ENCODE measurements at places on chromosomes 3 and 15.

GRCh38 chr3:186060222-186060621 lies 48.7 kb downstream of the ETV5 start:
- H3K36me3 ChIP-seq, result no peaks in the 10 kb centered on the region
- H3K27ac ChIP-seq, result no peak overlapping the region
- H3K4me3 ChIP-seq, result no peak overlapping the region
- DNase-seq, result no peak
- H3K4me1 ChIP-seq, result no peaks in the 10 kb centered on the region

DNA sequence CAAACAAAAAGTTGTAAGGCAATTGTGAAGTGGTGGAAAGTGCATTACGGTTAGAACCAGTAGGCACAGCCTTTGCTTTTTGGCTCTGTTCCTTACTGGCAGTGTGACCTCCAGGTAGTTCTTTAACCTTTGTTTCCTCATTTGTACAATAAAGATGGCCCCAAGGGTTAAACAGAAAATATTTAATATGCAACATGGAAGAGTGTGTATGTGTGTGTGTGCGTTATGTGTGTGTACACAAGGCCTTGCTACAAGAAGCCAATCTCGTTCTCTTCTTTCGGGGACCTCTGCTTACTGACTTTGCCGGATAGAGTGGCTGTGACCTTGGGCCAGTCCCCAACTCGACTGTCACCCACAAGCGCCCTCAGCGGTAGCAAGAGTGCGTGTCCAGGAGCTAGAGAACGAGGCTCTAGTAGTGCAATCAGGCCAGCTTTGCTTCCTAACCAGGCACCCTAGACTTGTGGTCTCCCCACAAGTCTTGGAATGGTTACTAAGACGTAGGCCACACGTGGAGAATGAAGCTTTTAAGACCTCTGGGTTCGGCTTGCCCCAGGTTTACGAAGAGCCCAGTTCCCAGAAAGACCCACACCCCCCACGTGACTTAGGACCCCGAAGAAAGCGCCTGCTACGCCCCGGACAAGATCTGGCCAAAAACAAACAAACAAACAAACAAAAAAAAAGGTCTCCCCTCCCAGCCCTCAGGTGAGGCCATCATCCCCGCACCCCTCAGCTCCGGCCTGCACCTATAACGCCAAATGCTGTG lies 593 bp downstream of the CIAO2A start:
- H3K27me3 ChIP-seq, result no peaks in the 10 kb centered on the region
- peak overlapping the region; percentile 90 for H3K27ac ChIP-seq
- H3K4me1 ChIP-seq, result peaks cover 85% of the 10 kb centered on the region
- peaks cover 2% of the 10 kb centered on the region for H3K36me3 ChIP-seq

DNA sequence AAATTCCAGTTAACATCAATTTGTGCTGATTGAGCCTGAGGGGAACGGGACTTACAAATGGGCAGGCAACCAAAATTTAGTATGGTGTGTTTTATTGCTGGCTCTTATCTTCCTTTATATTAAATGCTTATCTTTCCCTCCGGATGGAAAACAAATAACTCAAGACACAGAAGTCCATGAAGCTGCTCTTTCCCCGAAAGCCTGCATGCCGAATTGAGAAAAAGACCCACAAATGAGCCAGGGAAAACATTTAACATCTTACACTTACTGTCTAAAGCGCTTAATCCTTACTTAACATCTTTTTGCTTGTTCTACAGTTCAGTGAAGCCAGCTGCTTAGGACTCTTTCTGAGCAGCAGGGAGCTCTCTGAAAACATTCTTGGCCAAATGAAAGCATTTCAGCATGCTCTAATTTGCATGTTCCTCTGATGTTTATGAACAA lies 49.5 kb downstream of the HEG1 start:
- H3K27ac ChIP-seq, result no peak overlapping the region
- no peak for DNase-seq
- peaks cover 41% of the 10 kb centered on the region for H3K36me3 ChIP-seq
- no peaks in the 10 kb centered on the region for H3K4me1 ChIP-seq

GRCh38 chr15:82890995-82891390 lies 61.5 kb downstream of the HOMER2 start:
- H3K4me3 ChIP-seq, result no peak overlapping the region
- no peaks in the 10 kb centered on the region for H3K36me3 ChIP-seq
- H3K27ac ChIP-seq, result no peak overlapping the region
- H3K4me1 ChIP-seq, result no peaks in the 10 kb centered on the region

DNA sequence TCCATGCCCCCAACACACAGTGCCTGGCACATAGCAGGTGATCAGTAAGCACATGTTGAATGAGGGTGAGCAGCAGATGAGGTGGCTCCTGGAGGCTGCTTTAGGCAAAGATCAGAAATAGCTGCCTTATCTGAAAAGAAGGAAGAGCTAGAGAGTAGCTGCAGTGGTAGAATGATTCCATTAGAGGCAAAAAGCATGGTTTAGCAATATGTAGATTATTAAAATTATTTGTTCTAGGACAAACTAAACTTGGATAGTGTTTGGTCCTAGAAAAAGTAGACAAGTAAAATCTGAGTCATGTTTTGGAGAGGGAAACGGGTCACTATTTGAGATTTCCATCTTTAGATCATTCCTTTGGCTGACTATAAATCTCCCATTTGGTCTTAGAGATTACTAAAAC lies 32.1 kb downstream of the KIF7 start:
- H3K4me1 ChIP-seq, result no peaks in the 10 kb centered on the region
- no peak for DNase-seq
- no peak overlapping the region for H3K4me3 ChIP-seq
- no peaks in the 10 kb centered on the region for H3K36me3 ChIP-seq
- no peak overlapping the region for H3K27ac ChIP-seq

GRCh38 chr3:147422196-147422595 lies 13.0 kb downstream of the ZIC1 start:
- peaks cover 7% of the 10 kb centered on the region for H3K4me1 ChIP-seq
- no peak overlapping the region for H3K4me3 ChIP-seq
- H3K36me3 ChIP-seq, result no peaks in the 10 kb centered on the region
- no peak for DNase-seq
- H3K27me3 ChIP-seq, result peaks cover 36% of the 10 kb centered on the region
- no peak overlapping the region for H3K27ac ChIP-seq

DNA sequence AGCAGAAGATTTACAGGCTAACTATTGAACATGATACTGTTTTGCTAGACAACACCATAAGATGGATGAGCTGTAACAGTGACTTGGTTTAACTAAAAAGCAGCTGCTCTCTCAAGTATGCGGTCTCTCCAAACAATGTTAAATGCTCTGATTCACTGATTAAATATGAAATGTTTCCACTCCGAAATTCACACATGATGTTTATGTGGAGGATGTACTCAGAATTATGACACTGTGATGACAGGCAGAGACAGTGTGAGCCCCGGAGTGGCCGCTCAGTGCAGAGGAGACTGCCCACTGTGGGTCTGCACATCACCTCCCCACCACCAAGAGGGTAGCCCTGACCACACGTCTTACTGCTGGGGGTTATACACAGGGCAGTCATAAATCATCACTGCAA lies 83.9 kb upstream of the MEX3B start:
- peaks cover 45% of the 10 kb centered on the region for H3K36me3 ChIP-seq
- no peak overlapping the region for H3K4me3 ChIP-seq
- no peaks in the 10 kb centered on the region for H3K4me1 ChIP-seq
- no peak overlapping the region for H3K27ac ChIP-seq
- no peaks in the 10 kb centered on the region for H3K27me3 ChIP-seq

GRCh38 chr15:84570164-84570735 lies 30.6 kb upstream of the ZSCAN2 start:
- no peaks in the 10 kb centered on the region for H3K27me3 ChIP-seq
- peak overlapping the region; percentile 61 for H3K4me3 ChIP-seq
- no peaks in the 10 kb centered on the region for H3K4me1 ChIP-seq
- peak overlapping the region; percentile 34 for H3K27ac ChIP-seq
- no peaks in the 10 kb centered on the region for H3K36me3 ChIP-seq
- DNase-seq, result peak; percentile 66

GRCh38 chr15:61128896-61129295 lies 100.2 kb downstream of the RORA start:
- no peaks in the 10 kb centered on the region for H3K4me1 ChIP-seq
- H3K36me3 ChIP-seq, result no peaks in the 10 kb centered on the region
- H3K27ac ChIP-seq, result no peak overlapping the region
- DNase-seq, result no peak
- no peak overlapping the region for H3K4me3 ChIP-seq

- no peaks in the 10 kb centered on the region for H3K36me3 ChIP-seq
- no peaks in the 10 kb centered on the region for H3K27me3 ChIP-seq
- peak within 1 kb of the TSS; percentile 36 for H3K27ac ChIP-seq
- peak; percentile 82 for DNase-seq
Observed at GRCh38 chr3:179652447-179653095, at the start of gene USP13. TSS of gene USP13 (plus strand) at chr3:179653040. CDS start at chr3:179653226, 186 bp downstream.

DNA sequence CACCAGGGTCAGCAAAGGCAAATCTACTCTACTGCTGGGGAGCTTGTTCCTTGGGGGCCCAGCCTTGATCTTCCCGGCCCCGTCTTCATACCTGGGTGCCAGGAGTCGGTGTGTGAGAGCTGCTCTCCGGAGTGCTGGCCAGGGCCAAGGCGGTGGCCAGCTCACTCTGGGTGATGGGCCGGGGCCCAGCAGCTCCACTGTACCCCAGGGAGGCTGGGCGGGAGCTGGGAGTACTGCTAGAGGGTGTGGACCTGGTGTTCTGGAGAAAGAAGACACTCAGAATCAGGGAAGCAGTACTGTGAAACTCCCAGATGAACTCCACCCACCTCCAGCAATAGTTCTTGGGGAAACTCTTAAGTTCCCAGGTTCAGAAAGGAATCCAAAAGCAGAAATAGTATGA lies 11.9 kb downstream of the UBL7 start:
- no peaks in the 10 kb centered on the region for H3K27me3 ChIP-seq
- H3K4me1 ChIP-seq, result no peaks in the 10 kb centered on the region
- DNase-seq, result no peak
- no peak overlapping the region for H3K4me3 ChIP-seq
- peaks cover 2% of the 10 kb centered on the region for H3K36me3 ChIP-seq

DNA sequence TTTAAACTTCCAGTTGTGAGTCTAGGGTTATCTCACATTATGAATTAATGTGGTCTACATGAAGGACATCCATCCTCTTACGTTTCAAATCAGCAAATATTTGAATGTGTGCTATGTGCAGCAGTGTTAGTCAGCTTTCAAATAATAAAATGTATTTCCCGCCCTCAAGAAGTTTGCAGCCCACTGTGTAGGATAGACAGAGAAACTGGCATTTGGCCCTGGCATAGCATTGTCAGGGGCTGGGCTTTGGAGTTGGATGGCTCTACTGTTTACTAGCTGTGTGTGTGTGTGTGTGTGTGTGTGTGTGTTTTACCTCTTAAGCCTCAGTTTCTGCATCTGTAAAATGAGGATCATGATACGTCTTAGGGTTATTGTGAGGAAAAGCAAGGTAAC lies 400.5 kb upstream of the C2CD4B start:
- DNase-seq, result no peak
- no peaks in the 10 kb centered on the region for H3K4me1 ChIP-seq
- H3K27me3 ChIP-seq, result no peaks in the 10 kb centered on the region
- no peaks in the 10 kb centered on the region for H3K36me3 ChIP-seq
- H3K4me3 ChIP-seq, result no peak overlapping the region
- H3K27ac ChIP-seq, result no peak overlapping the region

DNA sequence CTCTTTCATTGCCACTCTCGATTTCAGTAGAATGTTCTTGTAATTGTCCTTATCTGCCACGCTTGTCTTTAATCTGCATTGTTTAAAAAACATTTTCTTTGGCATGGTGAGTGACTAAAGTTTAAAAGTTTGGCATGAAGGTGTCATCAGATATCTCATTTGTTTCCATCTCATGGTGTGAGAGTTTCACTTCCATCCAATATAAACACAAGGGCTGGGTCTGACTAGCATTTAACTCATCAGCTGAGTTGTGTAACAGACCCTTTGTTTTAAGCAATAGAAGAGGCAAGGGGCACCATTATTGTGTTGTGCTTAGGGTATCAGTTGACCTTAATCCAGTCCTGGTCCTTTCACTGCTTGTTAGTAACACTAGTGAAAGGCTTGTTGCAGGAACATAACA lies 49.9 kb upstream of the IL12A start:
- DNase-seq, result no peak
- H3K27ac ChIP-seq, result no peak overlapping the region
- no peaks in the 10 kb centered on the region for H3K27me3 ChIP-seq
- no peaks in the 10 kb centered on the region for H3K36me3 ChIP-seq
- H3K4me1 ChIP-seq, result no peaks in the 10 kb centered on the region

DNA sequence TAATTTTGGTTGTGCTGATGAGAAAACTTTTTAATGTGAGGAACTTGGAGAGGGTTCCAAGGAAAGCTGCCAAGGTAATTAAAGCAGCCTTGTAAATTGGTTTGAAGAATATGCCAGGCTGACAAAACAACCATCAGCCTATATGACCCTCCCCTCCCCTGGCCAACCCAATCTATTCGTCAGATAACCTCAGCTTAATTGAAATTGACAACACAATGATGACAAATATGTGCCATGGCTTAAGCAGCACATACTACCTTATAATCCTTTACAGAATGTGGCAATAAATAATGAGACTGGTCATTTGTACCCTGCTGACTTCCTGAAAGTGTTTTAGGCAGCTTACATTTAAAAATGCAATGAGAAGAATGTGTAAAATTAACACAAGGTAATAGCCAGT lies 118.2 kb downstream of the EFHB start:
- DNase-seq, result no peak
- no peaks in the 10 kb centered on the region for H3K36me3 ChIP-seq
- H3K27ac ChIP-seq, result no peak overlapping the region
- H3K4me1 ChIP-seq, result no peaks in the 10 kb centered on the region
- no peaks in the 10 kb centered on the region for H3K27me3 ChIP-seq

- H3K27ac ChIP-seq, result no peak overlapping the region
- H3K4me3 ChIP-seq, result no peak overlapping the region
- H3K36me3 ChIP-seq, result no peaks in the 10 kb centered on the region
- no peaks in the 10 kb centered on the region for H3K4me1 ChIP-seq
- H3K27me3 ChIP-seq, result peaks cover 2% of the 10 kb centered on the region
- DNase-seq, result no peak
Observed at GRCh38 chr3:127103080-127103479, 89.9 kb upstream of the PRR23E start.

GRCh38 chr3:184914628-184915027 lies 102.7 kb downstream of the VPS8 start:
- H3K4me1 ChIP-seq, result no peaks in the 10 kb centered on the region
- no peak overlapping the region for H3K4me3 ChIP-seq
- peaks cover 2% of the 10 kb centered on the region for H3K36me3 ChIP-seq
- no peak for DNase-seq

GRCh38 chr15:83068054-83068453 lies 1.0 kb upstream of the BTBD1 start:
- peak; percentile 13 for DNase-seq
- peaks cover 29% of the 10 kb centered on the region for H3K4me1 ChIP-seq
- no peaks in the 10 kb centered on the region for H3K27me3 ChIP-seq

- DNase-seq, result no peak
- H3K27me3 ChIP-seq, result no peaks in the 10 kb centered on the region
- no peak overlapping the region for H3K4me3 ChIP-seq
Observed at GRCh38 chr15:43429687-43430086, 58.8 kb downstream of the TUBGCP4 start.

DNA sequence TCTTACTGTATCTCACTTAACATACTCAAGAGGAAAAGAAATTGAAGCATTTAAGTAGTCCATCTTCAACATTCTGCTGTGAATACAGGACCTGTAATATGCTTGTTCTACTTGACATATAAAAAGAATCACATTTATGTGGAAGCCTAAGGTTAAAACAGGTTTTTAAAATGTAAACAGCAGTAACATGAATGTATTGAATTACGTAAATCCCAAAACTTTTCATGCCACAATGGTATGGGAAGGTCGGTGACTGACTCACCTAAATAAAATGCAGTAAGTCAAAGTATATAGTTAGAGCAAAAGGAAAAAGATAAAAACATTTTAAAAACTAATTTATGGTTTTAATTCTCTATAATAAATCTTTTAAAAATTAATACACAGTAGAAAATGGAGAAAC lies 115.7 kb upstream of the TJP1 start:
- H3K4me1 ChIP-seq, result no peaks in the 10 kb centered on the region
- DNase-seq, result no peak
- H3K27me3 ChIP-seq, result no peaks in the 10 kb centered on the region
- H3K27ac ChIP-seq, result no peak overlapping the region
- H3K36me3 ChIP-seq, result no peaks in the 10 kb centered on the region
